ENCODE measurements at places on chromosomes 2 and 18. TPM values are rescaled to one million over a fixed set of nuclear protein-coding genes. Genes with fewer than 3 reads are reported as not detected.

Gene KCNJ13
- not detected for total RNA-seq

Gene HADHA
- total RNA-seq, result 61.8 TPM

Gene KIF5C
- 1.0 TPM for total RNA-seq

Gene STPG4
- not detected for total RNA-seq

Gene RAB6C
- total RNA-seq, result not detected

Gene KIAA2012
- total RNA-seq, result 0.74 TPM

- H3K4me3 ChIP-seq, result no peak overlapping the region
- H3K27ac ChIP-seq, result no peak overlapping the region
- no peaks in the 10 kb centered on the region for H3K27me3 ChIP-seq
- no peaks in the 10 kb centered on the region for H3K36me3 ChIP-seq
- no peaks in the 10 kb centered on the region for H3K4me1 ChIP-seq
- DNase-seq, result no peak
Measured at GRCh38 chr2:211204456-211204855, 648.1 kb downstream of the CPS1 start.

- no peaks in the 10 kb centered on the region for H3K4me1 ChIP-seq
- no peaks in the 10 kb centered on the region for H3K36me3 ChIP-seq
- no peak overlapping the region for H3K4me3 ChIP-seq
- H3K27me3 ChIP-seq, result no peaks in the 10 kb centered on the region
- DNase-seq, result no peak
Measured at GRCh38 chr2:143877876-143878530, 641.9 kb downstream of the ZEB2 start.

- no peak overlapping the region for H3K27ac ChIP-seq
- H3K4me1 ChIP-seq, result peaks cover 38% of the 10 kb centered on the region
- no peaks in the 10 kb centered on the region for H3K36me3 ChIP-seq
- DNase-seq, result no peak
- H3K4me3 ChIP-seq, result no peak overlapping the region
- H3K27me3 ChIP-seq, result no peaks in the 10 kb centered on the region
Measured at GRCh38 chr2:207332480-207333212, 166.9 kb upstream of the KLF7 start.

DNA sequence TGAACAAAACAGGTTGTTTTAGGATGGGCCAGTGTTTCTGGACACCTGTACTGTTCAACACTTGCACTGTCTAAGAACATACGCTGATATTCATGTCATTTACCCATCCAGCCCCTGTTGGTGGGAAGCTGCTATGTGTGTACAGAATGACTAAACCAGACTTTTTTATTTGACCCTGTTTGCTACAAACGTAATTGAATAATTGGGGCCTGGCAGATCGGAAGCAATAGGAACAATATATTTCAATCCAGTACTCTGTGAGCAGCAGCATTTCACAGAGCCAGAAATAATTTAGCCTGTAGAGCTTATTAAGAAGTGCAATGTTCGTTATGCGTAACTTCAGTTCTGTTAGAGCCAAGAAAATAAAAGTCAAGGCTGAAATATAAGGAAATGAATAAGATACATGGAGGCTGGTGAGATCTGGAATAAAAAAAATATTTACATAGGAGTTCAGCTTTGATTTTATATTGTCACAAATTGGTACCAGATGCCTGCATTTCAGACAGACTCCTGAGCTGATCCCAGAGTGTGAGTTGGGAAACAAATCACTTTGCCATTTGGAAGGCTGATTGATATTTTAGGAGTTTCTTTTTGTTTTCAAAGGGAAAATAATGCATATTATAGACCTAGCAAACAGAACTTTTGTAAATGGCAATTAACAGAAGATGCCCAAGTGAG is 19.7 kb downstream of the CABLES1 start:
- H3K27ac ChIP-seq, result no peak overlapping the region
- no peaks in the 10 kb centered on the region for H3K27me3 ChIP-seq
- H3K36me3 ChIP-seq, result no peaks in the 10 kb centered on the region

DNA sequence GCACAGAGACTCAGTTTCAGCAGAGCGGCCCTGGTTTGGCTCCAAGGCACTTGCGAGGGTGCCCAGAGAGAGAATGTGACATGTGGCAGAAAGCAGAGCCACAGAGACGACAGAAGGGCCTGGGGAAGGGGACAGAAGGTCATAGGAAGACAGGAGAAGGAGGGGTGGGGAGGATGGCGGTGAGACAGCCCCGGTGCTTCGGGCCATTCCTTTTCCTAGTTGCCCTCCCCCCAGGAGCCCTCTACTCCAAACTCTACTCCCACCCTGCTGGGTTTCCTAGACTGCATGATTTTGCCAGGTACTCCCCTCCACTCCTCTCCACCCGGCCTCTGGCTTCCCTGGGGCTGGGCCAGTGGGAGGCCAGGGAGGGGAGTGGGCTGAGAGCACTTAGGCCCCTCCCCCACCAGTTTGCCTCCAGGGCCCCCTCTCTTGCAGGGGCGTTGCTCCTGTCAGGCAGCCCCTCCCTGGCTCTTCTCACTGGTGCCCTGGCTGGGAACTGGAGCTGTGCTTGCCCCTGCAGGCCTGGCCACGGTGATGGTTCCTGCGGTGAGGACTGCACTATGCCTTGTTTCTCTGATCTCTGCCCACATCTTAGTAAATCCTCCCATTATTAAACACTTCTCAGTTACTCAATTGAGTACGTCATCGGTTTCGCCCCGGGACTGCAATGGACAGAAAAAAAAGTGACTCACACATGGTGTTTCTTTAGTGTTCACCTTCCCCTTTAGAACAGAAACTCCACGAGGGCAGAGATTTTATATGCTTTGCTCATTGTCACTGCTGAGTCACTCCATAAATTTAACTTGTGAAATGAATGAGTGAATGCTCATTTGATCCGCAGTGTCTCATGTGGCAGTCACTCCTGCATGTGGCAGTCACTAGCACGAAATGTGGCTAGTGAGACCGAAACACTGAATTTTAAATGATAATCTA is 58.7 kb upstream of the SP3 start:
- H3K27me3 ChIP-seq, result no peaks in the 10 kb centered on the region
- DNase-seq, result peak; percentile 67
- no peak overlapping the region for H3K4me3 ChIP-seq
- H3K4me1 ChIP-seq, result peaks cover 18% of the 10 kb centered on the region

DNA sequence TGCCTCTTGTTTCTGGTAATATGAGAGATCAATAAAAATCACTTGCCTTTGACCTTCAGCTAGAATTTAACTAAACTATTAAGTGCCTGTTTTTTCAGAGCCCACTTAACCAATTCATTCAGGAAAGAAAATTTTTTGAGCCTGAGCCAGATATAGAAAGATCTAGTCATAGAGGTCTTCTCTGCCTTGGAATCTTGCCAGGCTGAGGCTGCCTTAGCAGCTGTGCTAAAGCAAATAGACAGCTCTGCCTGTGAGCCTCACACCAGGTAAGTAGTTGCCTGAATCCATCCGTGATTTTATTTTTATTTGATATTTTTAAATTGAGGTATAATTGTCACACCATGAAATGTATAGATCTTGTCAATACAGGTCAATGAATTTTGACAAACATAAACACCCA is 27.4 kb downstream of the EVX2 start:
- no peaks in the 10 kb centered on the region for H3K36me3 ChIP-seq
- H3K4me3 ChIP-seq, result no peak overlapping the region
- DNase-seq, result no peak

DNA sequence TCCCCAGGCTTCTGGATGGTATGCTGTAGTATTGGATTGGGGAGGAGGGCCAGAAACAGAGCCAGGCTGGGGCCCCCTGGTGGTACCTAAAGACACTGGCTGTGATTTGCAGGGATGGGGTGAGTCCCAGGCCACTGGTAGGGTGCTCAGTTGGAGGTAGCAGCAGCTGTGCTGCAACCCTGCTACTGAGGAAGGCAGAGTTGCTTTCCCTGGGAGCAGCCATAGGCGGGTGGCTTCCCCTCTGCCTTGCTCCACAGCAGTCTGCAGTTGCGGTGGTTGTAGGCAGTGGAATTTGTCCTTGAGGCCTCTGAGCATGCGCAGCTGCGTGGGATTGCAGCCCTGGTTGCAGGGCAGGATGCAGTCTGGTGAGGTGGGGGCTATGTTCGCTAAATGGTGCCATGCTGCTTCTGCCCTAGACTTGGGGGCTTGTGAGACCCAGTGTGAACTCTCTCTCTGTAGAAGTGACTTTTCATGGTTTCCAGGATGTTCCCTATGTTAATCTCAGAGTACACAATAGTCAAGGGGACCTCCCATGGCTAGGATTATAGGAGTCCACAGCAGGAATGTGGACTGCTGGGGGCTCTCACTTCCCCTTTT is 443.5 kb downstream of the XIRP2 start:
- no peak overlapping the region for H3K4me3 ChIP-seq
- no peak for DNase-seq
- no peaks in the 10 kb centered on the region for H3K4me1 ChIP-seq
- H3K27ac ChIP-seq, result no peak overlapping the region
- no peaks in the 10 kb centered on the region for H3K36me3 ChIP-seq
- H3K27me3 ChIP-seq, result no peaks in the 10 kb centered on the region

- H3K4me3 ChIP-seq, result peak overlapping the region; percentile 94
- H3K27ac ChIP-seq, result peak overlapping the region; percentile 99
- H3K36me3 ChIP-seq, result peaks cover 23% of the 10 kb centered on the region
- no peaks in the 10 kb centered on the region for H3K27me3 ChIP-seq
Measured at GRCh38 chr2:96265349-96265839, 403 bp downstream of the TMEM127 start.

- no peaks in the 10 kb centered on the region for H3K36me3 ChIP-seq
- no peak for DNase-seq
- no peaks in the 10 kb centered on the region for H3K4me1 ChIP-seq
- no peak overlapping the region for H3K4me3 ChIP-seq
Measured at GRCh38 chr2:176768185-176768584, 444.4 kb upstream of the HNRNPA3 start.

GRCh38 chr2:19128148-19128547 is 230.3 kb downstream of the OSR1 start:
- peaks cover 14% of the 10 kb centered on the region for H3K4me1 ChIP-seq
- no peaks in the 10 kb centered on the region for H3K27me3 ChIP-seq
- no peaks in the 10 kb centered on the region for H3K36me3 ChIP-seq
- no peak overlapping the region for H3K27ac ChIP-seq
- no peak overlapping the region for H3K4me3 ChIP-seq

- H3K36me3 ChIP-seq, result no peaks in the 10 kb centered on the region
- H3K27me3 ChIP-seq, result no peaks in the 10 kb centered on the region
- H3K4me1 ChIP-seq, result no peaks in the 10 kb centered on the region
Measured at GRCh38 chr18:46679846-46680598, 23.0 kb upstream of the LOXHD1 start.

GRCh38 chr18:62720766-62721613 is 5.6 kb downstream of the PHLPP1 start:
- H3K27ac ChIP-seq, result no peak overlapping the region
- DNase-seq, result no peak
- peaks cover 24% of the 10 kb centered on the region for H3K4me1 ChIP-seq
- no peaks in the 10 kb centered on the region for H3K27me3 ChIP-seq
- H3K36me3 ChIP-seq, result no peaks in the 10 kb centered on the region
- H3K4me3 ChIP-seq, result no peak overlapping the region

DNA sequence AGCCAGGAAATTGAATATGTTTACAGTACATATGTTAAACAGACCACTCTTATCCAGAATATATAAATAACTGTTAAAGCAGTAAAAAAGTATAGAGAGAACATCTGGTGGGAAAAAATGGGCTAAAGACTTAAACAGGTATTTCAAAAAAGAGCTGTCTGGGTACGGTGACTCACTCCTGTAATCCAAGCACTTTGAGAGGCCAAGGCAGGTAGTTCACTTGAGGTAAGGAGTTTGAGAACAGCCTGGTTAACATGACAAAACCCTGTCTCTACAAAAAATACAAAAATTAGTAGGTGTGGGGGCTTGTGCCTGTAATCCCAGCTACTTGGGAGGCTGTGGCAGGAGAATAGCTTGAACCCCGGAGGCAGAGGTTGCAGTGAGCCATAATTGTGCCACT is 171.4 kb upstream of the FSIP2 start:
- H3K36me3 ChIP-seq, result no peaks in the 10 kb centered on the region
- H3K27ac ChIP-seq, result no peak overlapping the region
- DNase-seq, result no peak
- H3K4me1 ChIP-seq, result no peaks in the 10 kb centered on the region
- no peak overlapping the region for H3K4me3 ChIP-seq
- H3K27me3 ChIP-seq, result no peaks in the 10 kb centered on the region

DNA sequence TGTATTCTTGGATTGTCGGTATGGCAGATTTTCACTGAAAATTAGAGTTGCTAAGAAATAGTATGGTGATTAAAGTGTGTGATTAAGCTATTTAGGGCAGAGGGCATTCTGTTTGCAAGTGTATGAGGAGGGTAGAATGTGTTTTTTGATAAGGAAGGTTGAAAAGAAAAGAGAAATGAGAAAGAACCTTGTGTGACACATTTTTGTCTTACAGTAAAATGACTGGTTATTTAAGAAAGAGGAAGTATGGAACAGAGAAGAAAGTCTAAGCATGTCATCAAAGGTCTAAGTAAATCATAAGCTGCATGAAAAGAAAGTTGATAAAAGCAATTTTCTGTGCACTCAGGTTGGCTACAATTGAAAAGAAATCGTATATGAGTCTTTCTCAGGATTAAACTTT is 5.2 kb upstream of the RSAD2 start:
- H3K4me3 ChIP-seq, result no peak overlapping the region
- no peak for DNase-seq
- H3K27ac ChIP-seq, result no peak overlapping the region
- H3K36me3 ChIP-seq, result no peaks in the 10 kb centered on the region

DNA sequence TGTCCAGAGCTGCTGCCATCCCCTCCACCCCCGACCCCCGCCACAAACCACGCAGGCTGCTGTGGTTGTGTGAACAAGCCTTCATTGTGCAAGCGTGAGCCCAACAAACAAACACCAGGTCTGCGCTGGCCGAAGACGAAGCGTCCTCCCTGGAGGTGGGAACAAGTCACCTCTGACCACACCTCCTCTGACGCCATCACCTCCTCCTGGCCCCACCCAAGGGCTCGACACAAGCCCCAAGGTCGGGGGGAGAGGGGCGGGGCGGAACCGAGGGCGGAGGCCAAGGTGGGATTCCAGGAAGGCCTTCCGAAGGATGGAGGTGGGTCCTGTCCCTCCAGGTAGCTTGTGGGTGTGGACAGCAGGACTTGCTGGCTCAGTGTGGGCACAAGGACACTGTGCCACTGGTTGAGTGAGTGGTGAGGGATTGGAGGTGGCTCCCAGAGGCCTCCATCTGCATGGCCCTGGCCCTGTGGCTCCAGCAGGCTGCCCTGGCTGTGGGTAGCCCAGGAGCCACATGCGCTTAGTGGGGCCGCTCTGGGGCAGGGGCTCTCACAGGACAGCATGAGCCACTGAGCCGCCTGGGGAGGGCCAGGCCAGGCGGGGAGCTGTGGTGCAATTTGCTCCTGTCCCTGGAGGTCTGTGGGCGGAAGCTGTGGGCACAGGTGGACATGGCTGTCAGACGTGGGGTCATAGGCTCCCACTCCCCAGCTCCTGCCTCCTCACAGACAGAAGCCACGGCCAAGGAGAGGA is 7.4 kb upstream of the GPR17 start:
- no peaks in the 10 kb centered on the region for H3K27me3 ChIP-seq
- peak overlapping the region; percentile 93 for H3K27ac ChIP-seq
- peak; percentile 68 for DNase-seq
- peaks cover 89% of the 10 kb centered on the region for H3K4me1 ChIP-seq
- H3K4me3 ChIP-seq, result no peak overlapping the region

DNA sequence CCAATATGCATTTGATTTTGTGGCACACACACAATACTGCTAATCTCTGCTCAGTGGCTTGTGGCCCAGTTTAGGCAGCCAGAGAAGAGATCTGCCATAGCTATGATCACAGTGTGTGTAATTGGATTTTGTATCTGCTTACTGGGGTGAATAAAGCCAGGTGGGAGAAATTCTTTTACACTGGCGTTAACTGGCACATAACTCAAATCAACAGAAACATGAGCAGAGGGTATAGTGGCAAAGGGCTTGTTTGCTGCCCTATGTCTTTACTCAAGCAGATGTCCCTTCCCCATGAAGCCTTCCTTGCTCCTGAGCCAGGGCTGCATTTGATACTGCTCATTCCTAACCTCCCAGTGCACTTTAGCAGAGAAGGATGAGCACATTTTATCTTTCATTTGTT is 28.5 kb downstream of the STON1 start:
- no peaks in the 10 kb centered on the region for H3K27me3 ChIP-seq
- H3K4me1 ChIP-seq, result no peaks in the 10 kb centered on the region
- no peaks in the 10 kb centered on the region for H3K36me3 ChIP-seq
- H3K27ac ChIP-seq, result no peak overlapping the region
- no peak for DNase-seq
- no peak overlapping the region for H3K4me3 ChIP-seq

Measured in upper lobe of left lung (tissue), 6 donors.